ENCODE measurements at places on chromosomes 2 and 18.
A peak's percentile ranks its signal among the peaks of the same experiment; 100 is the strongest.

DNA sequence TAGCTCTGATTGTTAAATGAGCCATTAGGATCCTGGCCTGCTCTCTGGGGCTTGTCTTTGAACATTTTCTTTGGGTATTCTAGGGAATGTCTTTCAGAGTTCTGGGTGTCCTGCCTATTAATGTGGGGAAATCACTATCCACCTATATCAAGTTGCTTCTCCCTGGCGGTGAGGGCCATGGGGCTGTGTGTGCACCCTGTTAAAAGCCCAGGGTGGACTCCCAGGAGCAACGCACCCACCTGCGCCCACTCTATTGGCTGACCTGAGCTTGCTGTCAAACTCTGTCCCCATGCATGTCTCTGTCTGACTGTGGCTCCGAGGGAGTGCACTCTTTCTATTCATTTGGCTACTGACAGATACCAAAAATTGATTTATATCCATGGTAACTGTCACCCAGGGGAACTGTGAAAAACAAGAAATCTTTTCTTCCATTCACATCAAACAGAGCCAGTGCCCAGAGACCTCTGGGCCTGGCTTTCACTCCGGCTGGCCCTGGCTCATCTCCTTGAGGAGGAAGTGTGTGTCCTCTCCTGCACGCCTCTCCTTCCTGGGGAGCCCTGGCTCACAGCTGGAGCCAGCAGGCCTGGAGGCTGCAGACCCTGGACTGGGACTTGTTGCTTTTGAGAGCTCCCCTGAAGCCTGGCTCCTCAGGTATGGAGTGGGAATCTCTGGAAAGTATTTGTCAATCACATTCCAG is 10.5 kb upstream of the TOGARAM2 start:
- DNase-seq: no peak

DNA sequence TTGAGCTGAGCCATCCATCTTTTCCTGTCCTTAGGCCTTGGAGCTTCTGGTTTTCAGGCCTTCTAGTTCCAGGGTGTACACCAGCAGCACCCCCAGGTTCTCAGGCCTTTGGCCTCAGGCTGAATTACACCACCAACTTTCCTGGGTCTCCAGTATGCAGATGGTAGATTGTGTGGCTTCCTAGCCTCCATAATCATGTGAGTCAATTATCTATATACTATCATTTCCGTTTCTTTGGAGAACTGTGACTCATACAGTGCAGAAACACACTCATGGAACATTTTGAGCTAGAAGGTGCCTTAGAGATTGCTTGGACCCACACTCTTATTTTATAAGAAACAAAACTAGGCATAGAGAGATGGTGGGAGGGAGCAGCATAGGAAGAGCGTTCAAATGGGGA is 167.4 kb downstream of the NCK2 start:
- no peak for DNase-seq

- no peak for DNase-seq
Measured at GRCh38 chr2:215717501-215718381, 281.9 kb upstream of the FN1 start.

DNA sequence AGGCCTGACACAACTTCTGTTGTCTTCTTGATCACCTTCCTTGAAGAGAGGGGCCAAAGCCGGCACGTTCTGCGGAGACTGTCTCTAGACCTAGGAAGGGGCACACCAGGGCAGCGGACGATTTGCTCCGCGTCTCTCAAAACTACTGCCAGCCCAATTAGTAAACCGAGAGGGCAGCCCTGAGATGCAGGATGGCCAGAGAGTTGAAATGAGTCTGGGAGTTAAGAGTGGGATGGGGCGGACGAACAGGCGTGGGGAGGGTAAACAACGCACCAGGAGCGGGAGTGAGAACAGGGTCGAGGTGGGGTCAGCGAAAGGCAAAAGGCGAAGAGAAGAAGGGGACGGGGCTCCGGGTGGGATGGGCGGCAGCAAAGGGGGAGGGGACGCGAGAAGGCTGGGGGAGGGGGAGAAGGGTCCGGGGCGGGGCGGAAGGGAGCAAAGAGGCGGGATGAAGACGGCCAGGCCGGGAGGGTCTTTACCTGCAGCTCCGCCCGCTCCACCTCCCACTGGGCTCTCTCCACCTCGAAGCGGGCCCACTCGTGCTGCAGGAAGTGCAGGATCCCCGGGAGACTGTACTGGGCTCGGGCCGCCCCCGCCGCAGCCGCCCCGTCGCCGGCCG is 476 bp downstream of the STRN start:
- DNase-seq: peak; percentile 14

DNA sequence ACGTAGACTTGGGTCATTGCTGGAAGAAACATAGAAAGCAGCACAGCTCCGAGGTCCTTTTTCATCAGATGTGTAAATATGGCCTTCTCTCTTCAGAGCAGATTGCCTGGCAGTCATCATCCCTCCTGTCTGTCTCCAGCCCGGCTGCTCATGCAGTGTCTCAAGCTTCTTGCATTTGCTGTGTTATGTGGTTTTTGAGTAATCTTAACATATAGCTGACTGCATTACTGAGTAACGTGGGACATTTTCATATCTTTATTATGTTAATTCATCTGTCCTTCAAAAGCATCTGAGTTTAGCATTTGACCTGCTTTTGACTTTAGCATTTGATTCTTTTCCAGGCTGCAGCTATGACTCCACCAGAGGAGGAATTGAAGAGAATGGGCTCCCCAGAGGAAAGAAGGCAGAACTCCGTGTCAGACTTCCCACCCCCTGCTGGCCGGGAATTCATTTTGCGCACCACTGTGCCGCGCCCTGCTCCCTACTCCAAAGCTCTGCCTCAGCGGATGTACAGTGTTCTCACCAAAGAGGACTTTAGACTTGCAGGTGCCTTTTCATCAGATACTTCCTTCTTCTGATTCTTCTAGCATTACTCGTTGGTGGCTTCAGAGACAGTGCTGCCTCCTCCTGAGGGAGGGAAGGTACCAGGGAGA is 116.2 kb downstream of the RAB3GAP1 start:
- no peak for DNase-seq

DNA sequence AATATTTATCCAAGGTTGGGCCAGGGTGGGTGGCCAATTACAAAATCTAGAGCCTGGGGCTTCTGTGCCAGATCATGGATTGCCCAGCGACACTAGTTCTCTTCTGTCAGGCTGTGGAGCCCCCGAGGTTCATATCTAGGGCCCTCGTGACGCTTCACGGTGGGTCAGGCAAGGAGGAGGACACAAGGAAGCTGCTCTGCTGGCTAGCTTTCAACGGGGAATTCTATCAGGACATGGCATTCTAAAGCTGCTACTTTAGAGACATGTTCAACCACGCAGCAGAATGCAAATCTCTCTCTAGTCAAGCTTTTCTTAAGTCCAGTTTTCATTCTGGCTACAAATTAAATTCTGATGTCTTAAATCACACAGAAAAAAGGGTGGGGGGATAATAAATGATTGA is 180.2 kb downstream of the THADA start:
- DNase-seq: no peak

DNA sequence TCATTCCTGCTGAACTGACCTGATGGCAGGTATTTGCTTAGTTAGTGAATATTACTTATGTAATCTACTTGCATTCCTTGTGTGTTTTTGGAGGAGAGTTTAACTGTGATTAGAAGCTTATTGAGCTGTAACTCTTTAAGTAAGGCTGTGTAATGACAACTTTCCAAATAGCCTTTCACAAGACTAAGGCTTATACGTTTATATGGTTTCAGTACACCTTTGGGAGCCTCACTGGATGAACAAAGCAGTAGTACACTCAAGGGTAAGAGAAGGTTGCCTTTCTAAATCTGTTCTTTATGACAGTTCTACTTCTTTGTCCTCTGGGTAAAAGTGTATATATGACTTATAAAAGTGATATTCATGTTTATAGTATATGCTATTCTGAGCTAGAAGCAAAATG is 4.3 kb downstream of the ITPRID2 start:
- DNase-seq: no peak

DNA sequence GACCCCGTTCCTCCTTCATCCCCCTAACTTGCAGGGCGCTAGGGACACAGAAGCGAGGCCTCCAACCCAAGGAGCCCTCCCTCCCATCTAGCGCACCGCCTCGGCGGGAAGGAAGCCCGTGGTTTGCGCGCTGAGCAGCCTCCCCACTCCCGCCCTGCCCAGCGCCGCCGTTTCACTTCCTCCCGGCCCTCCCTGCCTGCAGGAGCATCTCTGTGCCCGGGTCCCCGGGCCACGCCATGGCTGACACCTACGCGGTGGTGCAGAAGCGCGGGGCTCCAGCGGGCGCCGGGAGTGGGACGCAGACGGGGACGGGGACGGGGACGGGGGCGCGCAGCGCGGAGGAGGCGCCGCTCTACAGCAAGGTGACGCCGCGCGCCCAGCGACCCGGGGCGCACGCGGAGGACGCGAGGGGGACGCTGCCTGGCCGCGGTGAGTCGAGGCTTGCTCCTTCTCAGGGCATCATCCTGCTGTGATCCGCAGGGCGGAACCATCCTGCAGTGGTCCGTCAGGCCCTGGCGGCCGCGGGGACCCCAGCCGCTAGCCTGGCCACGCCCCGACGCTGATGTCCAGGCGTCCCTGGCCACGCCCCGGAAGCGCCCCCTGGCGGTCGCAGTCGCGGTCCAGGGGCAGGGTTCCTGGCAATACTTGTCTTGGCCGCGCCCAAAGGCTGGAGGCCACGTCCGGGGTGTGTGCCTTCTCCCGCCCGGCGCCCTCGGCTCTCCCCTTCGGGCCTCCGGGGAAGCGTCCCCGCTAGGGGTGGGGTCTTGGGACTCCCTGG is 16.4 kb downstream of the PTPN18 start:
- DNase-seq: peak; percentile 30

GRCh38 chr2:237500681-237501424 is 13.8 kb downstream of the MLPH start:
- no peak for DNase-seq

- DNase-seq: no peak
Measured at GRCh38 chr18:79852561-79853302, 55.0 kb downstream of the KCNG2 start.

GRCh38 chr2:27105981-27106380 is 12.9 kb downstream of the CGREF1 start:
- no peak for DNase-seq

DNA sequence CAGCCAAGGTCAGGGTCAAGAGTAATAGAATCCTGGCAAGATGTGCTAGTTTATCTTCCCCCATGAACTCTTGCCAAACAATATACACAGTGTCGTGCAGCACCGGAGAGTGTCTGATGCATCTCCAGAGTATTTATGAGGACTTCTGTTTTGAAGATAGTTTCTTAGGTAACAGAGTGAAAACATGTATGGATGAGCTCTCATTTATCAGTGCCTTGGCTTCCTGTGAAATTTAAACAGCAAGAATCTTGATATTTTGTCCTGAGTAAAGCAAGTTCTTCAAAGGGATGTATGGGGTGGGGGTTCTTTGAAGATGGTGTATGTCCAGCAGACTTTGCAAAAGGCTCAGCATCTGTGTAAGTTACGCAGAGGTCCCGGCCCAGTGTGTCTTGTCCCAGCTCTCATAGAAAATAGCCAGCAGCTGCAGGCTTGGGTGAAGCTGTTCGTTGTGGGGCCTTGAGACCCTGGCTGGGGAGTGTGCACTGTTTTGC is 361.0 kb upstream of the NT5C1B start:
- no peak for DNase-seq

- no peak for DNase-seq
Measured at GRCh38 chr2:237256887-237257286, 157.1 kb downstream of the COL6A3 start.

GRCh38 chr2:191051825-191052778 is 38.1 kb upstream of the STAT1 start:
- DNase-seq: no peak

- no peak for DNase-seq
Measured at GRCh38 chr2:61044636-61045035, 21.0 kb upstream of the SANBR start.

DNA sequence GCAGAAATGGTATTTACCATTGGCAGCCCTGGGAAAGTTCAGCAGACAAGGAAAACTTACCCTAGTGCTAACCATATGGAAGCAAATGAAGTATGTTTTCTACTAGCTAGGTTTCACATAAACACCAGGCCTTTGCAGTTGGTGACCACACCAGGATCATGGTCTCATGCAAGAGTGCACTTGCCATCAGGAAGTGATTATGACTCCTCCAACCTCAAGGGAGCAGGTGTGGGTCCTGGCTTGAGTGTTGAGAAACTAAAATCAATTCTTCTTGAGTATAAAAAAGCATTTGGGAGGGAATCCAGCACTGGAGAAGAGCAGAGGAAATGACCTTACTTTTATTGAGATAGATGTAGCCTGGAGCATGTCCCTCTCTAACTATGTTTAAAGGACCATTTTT is 56.8 kb upstream of the SPAG16 start:
- no peak for DNase-seq

DNA sequence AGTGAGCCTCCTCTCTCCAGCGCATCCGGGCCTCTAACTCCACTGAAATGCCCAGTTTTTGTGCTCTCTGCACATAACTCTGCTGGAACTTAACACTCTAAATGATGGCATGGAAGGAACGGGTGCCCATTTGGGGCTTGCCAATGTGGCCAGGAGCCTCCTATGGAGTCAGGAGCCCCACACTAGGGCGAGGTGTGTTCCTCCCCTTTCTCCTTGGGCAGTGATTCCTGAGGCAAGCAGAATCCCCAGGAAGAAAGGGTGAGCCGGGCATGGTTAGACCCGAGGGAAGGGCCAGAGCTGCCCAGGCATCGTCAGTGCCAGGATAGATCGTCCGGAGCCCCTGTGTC is 63.0 kb downstream of the DDX1 start:
- no peak for DNase-seq

DNA sequence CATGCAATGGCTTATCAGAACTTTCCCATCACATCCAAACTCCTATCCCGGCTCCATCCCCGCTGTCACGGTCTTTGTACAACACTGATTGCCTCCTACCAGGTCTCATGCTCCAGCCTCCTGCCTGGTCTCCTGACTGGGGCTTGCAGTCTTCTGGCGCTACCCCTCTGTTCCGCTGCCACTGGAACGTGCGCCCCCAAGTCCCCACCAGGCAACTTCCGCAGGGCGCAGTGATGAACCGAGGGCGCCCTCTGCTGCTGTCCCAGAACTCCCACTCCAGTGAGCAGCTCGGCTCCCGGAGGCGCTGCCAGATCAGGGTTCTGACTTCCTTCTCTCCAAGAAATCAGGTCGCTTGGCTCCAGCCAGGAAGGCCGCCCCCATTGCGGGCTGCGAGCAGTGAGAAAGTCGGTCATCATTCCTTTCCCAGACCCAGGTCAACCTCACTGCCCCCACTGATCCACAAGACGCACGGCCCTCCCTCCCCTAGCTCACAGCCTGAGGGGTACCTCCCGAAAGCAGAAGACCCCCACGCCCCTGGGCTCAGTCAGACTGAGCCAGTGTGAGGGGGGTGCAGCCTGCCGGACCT is 43.9 kb upstream of the RAB11FIP5 start:
- no peak for DNase-seq

GRCh38 chr2:170361090-170361936 is 183.4 kb downstream of the MYO3B start:
- no peak for DNase-seq

- DNase-seq: no peak
Measured at GRCh38 chr2:237350597-237350996, 63.4 kb downstream of the COL6A3 start.

DNA sequence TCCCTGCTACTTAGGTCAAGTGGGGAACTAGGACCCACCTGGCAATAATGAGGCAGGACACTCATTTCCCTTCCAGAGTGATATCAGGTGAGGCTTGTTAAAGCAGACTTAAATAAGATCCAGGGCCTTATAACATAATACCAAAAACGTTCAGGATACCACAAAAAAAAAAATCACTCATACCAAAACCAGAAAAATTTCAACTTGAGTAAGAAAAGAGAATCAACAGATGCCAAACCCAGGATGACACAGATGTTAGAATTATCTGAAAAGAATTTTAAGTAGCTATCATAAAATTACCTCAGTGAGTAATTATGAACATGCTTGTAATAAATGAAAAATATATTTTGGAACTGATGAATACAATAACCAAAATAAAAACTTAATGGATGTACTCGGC is 255.6 kb upstream of the OSR1 start:
- no peak for DNase-seq
